ENCODE measurements at places on chromosomes 2 and 18. TPM values are rescaled to one million over a fixed set of nuclear protein-coding genes. Genes with fewer than 3 reads are reported as not detected.

The REG3G gene
- total RNA-seq: not detected

The RAB10 gene
- total RNA-seq: 120 TPM

The CLHC1 gene
- total RNA-seq: 29.6 TPM

The SCYGR4 gene
- not detected for total RNA-seq

The ASB3 gene
- total RNA-seq: 67.9 TPM

Data from spinal cord (tissue), 10 donors.